Tracheal epithelial cell (primary cell): ENCODE measurements at places on chromosomes 12 and 14. TPM values are rescaled to one million over a fixed set of nuclear protein-coding genes. Genes with fewer than 3 reads are reported as not detected.

Gene KCNH5
- total RNA-seq: under 0.01 TPM in 1 of 2 replicates, not detected in the other

Gene NRL
- total RNA-seq: 0.96 and 1.9 TPM in 2 replicates

Gene TAC3
- not detected in 2 replicates for total RNA-seq

Gene DIO2
- total RNA-seq: under 0.01 TPM in 1 of 2 replicates, not detected in the other

Gene PEX5
- 30.7 and 31.6 TPM in 2 replicates for total RNA-seq

Gene SAMD4A
- 12.4 and 31.6 TPM in 2 replicates for total RNA-seq

Gene HPD
- total RNA-seq: 0.24 TPM in 1 of 2 replicates, not detected in the other

Gene FAM90A1
- total RNA-seq: under 0.01 and 0.21 TPM in 2 replicates

Gene APOLD1
- 2.4 and 3.8 TPM in 2 replicates for total RNA-seq

Gene SLC10A1
- total RNA-seq: not detected in 2 replicates

Gene BDKRB2
- 0.64 and 2.9 TPM in 2 replicates for total RNA-seq

Gene ING4
- total RNA-seq: 14.9 and 28.7 TPM in 2 replicates

Gene KLRG1
- 0.24 TPM in 1 of 2 replicates, not detected in the other for total RNA-seq

Gene SETD3
- total RNA-seq: 75.4 and 76.9 TPM in 2 replicates

Gene ITPK1
- total RNA-seq: 27.2 and 43.3 TPM in 2 replicates

Gene SLC4A8
- total RNA-seq: 0.43 and 0.48 TPM in 2 replicates

Gene STAB2
- not detected in 2 replicates for total RNA-seq

Gene CKB
- 33.5 and 34.5 TPM in 2 replicates for total RNA-seq

Gene PTPN11
- 100 and 121 TPM in 2 replicates for total RNA-seq

Gene DPF3
- 0.85 and 0.96 TPM in 2 replicates for total RNA-seq

Gene LYZ
- not detected in 2 replicates for total RNA-seq

Gene WIF1
- total RNA-seq: not detected in 2 replicates

Gene OAS1
- total RNA-seq: 4.3 and 10.1 TPM in 2 replicates

Gene PTPRR
- total RNA-seq: 0.96 TPM in 1 of 2 replicates, not detected in the other

Gene PROX2
- under 0.01 TPM in 1 of 2 replicates, not detected in the other for total RNA-seq

Gene GUCY2C
- total RNA-seq: not detected in 2 replicates

Gene PTMS
- total RNA-seq: 17.7 and 26.0 TPM in 2 replicates

Gene DCN
- 1.1 and 50.1 TPM in 2 replicates for total RNA-seq

Gene GPR137C
- total RNA-seq: under 0.01 TPM in 1 of 2 replicates, not detected in the other

Gene FOXG1
- total RNA-seq: not detected in 2 replicates

Gene SIX6
- not detected in 2 replicates for total RNA-seq

Gene KRT6B
- total RNA-seq: 310 and 1,936 TPM in 2 replicates

Gene FLVCR2
- total RNA-seq: 1.7 and 2.8 TPM in 2 replicates

Gene CPM
- 7.5 and 19.8 TPM in 2 replicates for total RNA-seq

Gene RNASE3
- total RNA-seq: not detected in 2 replicates

Gene SERPINA4
- 0.24 TPM in 1 of 2 replicates, not detected in the other for total RNA-seq

Gene FBLN5
- 0.24 TPM in 1 of 2 replicates, not detected in the other for total RNA-seq

Gene SLC35F4
- total RNA-seq: 0.24 TPM in 1 of 2 replicates, not detected in the other

Gene RTL1
- not detected in 2 replicates for total RNA-seq

Gene CDKN3
- 3.4 and 7.5 TPM in 2 replicates for total RNA-seq

Gene CLEC4A
- total RNA-seq: not detected in 2 replicates

Gene HOXC9
- total RNA-seq: 0.72 TPM in 1 of 2 replicates, not detected in the other

Gene FBXL14
- 10.9 and 14.7 TPM in 2 replicates for total RNA-seq

Gene LBHD2
- total RNA-seq: not detected in 2 replicates

Gene TAS2R7
- not detected in 2 replicates for total RNA-seq

Gene CCDC198
- under 0.01 and 6.5 TPM in 2 replicates for total RNA-seq

Gene ACVRL1
- total RNA-seq: 0.64 and 1.9 TPM in 2 replicates

Gene LRRC10
- total RNA-seq: not detected in 2 replicates

Gene SARNP
- 64.2 and 75.2 TPM in 2 replicates for total RNA-seq

Gene PIWIL1
- not detected in 2 replicates for total RNA-seq

Gene SLC35E3
- 2.1 and 2.7 TPM in 2 replicates for total RNA-seq

Gene CYP27B1
- 3.2 and 6.5 TPM in 2 replicates for total RNA-seq

Gene KRT72
- not detected in 2 replicates for total RNA-seq

Gene ASIC1
- 1.1 and 1.4 TPM in 2 replicates for total RNA-seq

Gene GRIP1
- 4.6 and 5.5 TPM in 2 replicates for total RNA-seq

Gene CAMKK2
- 17.1 and 19.5 TPM in 2 replicates for total RNA-seq

Gene GDF3
- not detected in 2 replicates for total RNA-seq
